WTC11 (cell line): ENCODE measurements at places on chromosomes 11 and 22. TPM values are rescaled to one million over a fixed set of nuclear protein-coding genes. Genes with fewer than 3 reads are reported as not detected.

DNA sequence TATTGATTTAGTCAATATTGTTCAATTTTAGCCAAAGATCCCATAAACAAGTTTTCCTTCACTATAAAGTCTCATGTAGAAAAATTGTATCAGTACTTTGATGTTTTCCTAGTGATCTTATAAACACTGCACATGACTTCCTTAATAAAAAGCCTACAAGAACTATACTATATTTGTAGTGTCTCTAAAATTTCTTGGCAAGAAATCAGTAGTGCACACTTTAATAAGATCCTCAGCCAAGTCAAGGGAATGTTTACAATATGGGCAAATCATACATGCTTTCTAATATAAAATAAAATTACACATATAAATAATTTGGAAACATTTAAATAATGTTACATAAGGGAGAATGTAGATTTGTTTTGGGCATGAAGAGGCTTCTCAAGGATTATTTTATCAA is 203.0 kb upstream of the CCDC179 start:
- no peaks in the 10 kb centered on the region for H3K4me1 ChIP-seq
- no peaks in the 10 kb centered on the region for H3K36me3 ChIP-seq
- DNase-seq, result no peak
- H3K27me3 ChIP-seq, result no peaks in the 10 kb centered on the region
- no peak overlapping the region for H3K27ac ChIP-seq

DNA sequence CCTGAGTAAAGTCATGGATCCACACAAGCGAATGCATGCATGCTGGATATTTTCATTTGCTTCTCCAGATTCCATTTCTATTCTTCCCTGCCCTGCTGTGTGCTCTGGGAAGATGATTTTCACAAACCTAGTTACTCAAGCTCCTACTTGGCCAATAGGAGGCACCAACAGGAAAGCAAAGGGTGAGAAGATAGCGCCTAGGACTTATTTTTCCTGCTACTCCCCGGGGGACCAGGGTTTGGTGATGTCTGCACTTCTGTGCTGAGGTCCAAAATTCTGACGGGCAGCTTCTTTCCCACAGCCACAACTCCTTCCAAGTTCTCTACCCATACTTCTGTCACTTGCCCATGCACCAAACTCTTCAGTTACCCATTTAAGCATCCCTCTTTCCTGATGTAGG is 509.3 kb upstream of the TENM4 start:
- H3K27me3 ChIP-seq, result no peaks in the 10 kb centered on the region
- no peaks in the 10 kb centered on the region for H3K36me3 ChIP-seq
- H3K4me3 ChIP-seq, result no peak overlapping the region
- no peak overlapping the region for H3K27ac ChIP-seq
- DNase-seq, result no peak

DNA sequence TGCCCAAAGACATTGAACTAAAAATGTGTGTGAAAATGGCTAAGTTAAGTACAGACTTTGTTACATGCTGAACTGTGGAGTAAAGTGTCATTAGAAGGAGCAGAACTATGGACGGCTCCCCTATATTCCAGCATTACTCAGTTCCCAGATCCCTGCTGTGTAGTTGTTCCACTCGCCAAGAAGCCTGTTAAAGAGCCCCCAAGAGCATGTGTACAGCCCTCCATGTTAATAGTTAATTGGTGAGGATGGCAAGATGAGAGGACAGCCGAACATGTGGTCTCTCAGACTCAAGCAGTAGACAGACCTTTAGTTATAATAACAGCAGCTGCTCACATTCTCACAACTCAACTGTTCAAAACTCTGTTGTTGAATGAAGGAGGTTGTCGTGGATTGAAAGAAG is 127.4 kb downstream of the ELP4 start:
- no peak for DNase-seq
- no peaks in the 10 kb centered on the region for H3K36me3 ChIP-seq
- no peaks in the 10 kb centered on the region for H3K4me1 ChIP-seq
- no peak overlapping the region for H3K27ac ChIP-seq

The BATF2 gene
- total RNA-seq, result 1.3 to 3.2 TPM (median 2.2 TPM) in 3 replicates

DNA sequence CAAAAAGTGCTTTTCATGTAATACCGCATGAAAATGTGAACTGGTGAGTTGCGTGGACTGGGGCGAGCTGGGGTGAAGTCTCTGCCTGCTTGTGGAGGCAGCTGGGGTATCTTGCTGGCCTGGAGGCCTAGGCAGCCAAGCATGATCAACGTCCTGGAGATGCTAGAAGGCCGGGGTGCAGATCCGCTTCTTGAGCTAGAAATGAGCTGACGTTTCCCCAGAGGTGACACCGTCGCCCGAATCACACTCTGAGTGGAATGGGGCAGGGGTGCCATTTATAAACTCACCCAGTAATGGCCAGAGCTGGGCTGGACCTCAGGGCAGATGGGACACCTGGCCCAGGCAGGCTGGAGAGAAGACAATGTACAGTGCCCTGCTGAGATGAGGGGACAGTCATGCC is 1513.0 kb downstream of the TBC1D22A start:
- no peak overlapping the region for H3K4me3 ChIP-seq
- H3K36me3 ChIP-seq, result no peaks in the 10 kb centered on the region
- no peak for DNase-seq
- no peaks in the 10 kb centered on the region for H3K27me3 ChIP-seq
- H3K4me1 ChIP-seq, result peaks cover 13% of the 10 kb centered on the region

- no peak for DNase-seq
- H3K27me3 ChIP-seq, result no peaks in the 10 kb centered on the region
- no peak overlapping the region for H3K4me3 ChIP-seq
- H3K36me3 ChIP-seq, result no peaks in the 10 kb centered on the region
- no peaks in the 10 kb centered on the region for H3K4me1 ChIP-seq
These were observed 29.6 kb downstream of the SOX6 start for GRCh38 chr11:16326679-16327297.

- H3K4me1 ChIP-seq, result peaks cover 8% of the 10 kb centered on the region
- DNase-seq, result no peak
- H3K36me3 ChIP-seq, result no peaks in the 10 kb centered on the region
- no peaks in the 10 kb centered on the region for H3K27me3 ChIP-seq
- H3K4me3 ChIP-seq, result no peak overlapping the region
- no peak overlapping the region for H3K27ac ChIP-seq
These were observed 6.2 kb downstream of the ZP1 start for GRCh38 chr11:60873533-60873932.

DNA sequence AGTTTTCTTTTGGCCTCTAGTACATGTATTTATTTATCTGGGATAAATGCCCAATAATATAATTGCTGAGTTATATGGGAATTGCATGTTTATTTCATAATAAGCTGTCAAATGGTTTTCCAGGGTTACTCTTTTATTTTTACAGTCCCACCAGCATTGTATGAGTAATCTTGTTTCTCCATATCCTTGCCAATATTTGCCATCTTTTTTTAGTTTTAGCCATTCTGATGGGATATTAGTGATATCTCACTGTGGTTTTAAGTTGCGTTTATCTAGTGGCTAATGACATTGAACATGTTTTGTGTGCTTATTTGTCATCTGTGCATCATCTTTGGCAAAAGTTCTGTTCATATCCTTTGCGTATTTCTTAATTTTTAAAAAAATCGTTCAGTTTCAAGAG is 372.8 kb upstream of the CCDC179 start:
- H3K4me1 ChIP-seq, result peaks cover 8% of the 10 kb centered on the region
- no peak overlapping the region for H3K27ac ChIP-seq
- no peak for DNase-seq
- no peak overlapping the region for H3K4me3 ChIP-seq
- no peaks in the 10 kb centered on the region for H3K36me3 ChIP-seq
- H3K27me3 ChIP-seq, result no peaks in the 10 kb centered on the region

The SCGB2A2 gene
- not detected in 3 replicates for total RNA-seq

GRCh38 chr22:49720279-49720959 is 107.3 kb downstream of the BRD1 start:
- H3K27me3 ChIP-seq, result peaks cover 15% of the 10 kb centered on the region
- H3K4me1 ChIP-seq, result peaks cover 15% of the 10 kb centered on the region
- H3K27ac ChIP-seq, result no peak overlapping the region
- H3K36me3 ChIP-seq, result no peaks in the 10 kb centered on the region

GRCh38 chr11:17388609-17389210 is at the start of gene KCNJ11:
TSS of gene KCNJ11 (minus strand) at chr11:17388659. CDS start at chr11:17388091, 568 bp downstream.
- H3K27ac ChIP-seq, result no peak within 1 kb of the TSS
- peaks cover 20% of the 10 kb centered on the region for H3K27me3 ChIP-seq
- peak within 1 kb of the TSS; percentile 67 for H3K4me3 ChIP-seq
- peaks cover 6% of the 10 kb centered on the region for H3K4me1 ChIP-seq
- H3K36me3 ChIP-seq, result peaks cover 10% of the 10 kb centered on the region; the same call in 1 of the 2 replicates
- peak; percentile 57 for DNase-seq

The TIGD3 gene
- total RNA-seq, result 1.9 to 2.3 TPM (median 2.1 TPM) in 3 replicates

- no peak for DNase-seq
- H3K27ac ChIP-seq, result peak overlapping the region; percentile 62; the same call in 1 of the 2 replicates
- no peaks in the 10 kb centered on the region for H3K27me3 ChIP-seq
- H3K4me3 ChIP-seq, result no peak overlapping the region
- H3K36me3 ChIP-seq, result no peaks in the 10 kb centered on the region
These were observed 26.1 kb downstream of the MAML2 start for GRCh38 chr11:96316869-96317268.

The CD82 gene
- total RNA-seq, result 15.5 to 19.8 TPM (median 19.3 TPM) in 3 replicates

DNA sequence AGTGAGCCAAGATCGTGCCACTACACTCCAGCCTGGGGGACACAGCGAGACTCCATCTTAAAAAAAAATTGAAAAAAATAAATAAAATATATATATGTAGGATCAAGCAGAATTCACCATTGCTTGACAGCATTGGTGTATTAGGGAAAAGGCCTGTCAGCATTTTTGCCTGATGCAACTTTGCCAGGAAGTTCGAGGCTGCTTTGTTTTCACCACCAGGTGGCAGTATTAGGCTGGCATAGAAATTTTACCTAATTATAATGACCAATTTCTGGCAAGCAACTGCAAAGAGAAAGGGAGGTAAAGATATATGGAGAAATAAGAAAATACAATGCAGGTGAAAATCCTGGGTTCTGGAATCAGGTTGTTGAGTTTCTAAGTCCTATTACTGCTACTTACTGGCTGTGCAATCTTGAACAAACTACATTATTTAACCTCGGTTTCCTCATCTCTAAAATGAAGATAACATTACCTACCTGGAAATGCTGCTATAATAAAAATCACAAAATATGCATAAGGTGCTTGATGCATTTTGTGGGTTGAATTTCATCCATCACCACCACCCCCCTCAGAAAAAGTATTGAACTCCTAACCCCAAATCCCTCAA is 24.7 kb downstream of the LAYN start:
- H3K27me3 ChIP-seq, result no peaks in the 10 kb centered on the region
- no peaks in the 10 kb centered on the region for H3K36me3 ChIP-seq
- peaks cover 30% of the 10 kb centered on the region for H3K4me1 ChIP-seq
- H3K4me3 ChIP-seq, result no peak overlapping the region

The SLCO2B1 gene
- 0.57 to 0.92 TPM (median 0.60 TPM) in 3 replicates for total RNA-seq

DNA sequence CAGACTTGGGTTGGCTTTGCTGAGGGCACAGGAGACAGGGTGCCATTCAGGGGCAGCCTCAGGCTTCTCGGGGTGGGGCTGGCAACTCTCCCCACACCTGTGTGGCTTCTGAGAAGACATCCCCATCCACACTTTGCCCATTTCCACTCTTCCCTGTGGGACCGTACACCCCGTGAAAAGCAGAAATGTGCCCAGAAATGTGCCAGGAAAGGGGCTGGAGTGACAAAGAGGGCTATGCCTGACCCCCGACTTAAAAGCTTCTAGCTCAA is 50.6 kb downstream of the SGSM3 start:
- H3K4me3 ChIP-seq, result no peak overlapping the region
- no peaks in the 10 kb centered on the region for H3K27me3 ChIP-seq
- no peaks in the 10 kb centered on the region for H3K4me1 ChIP-seq

GRCh38 chr11:126090452-126090851 is 27.8 kb upstream of the CDON start:
- H3K27me3 ChIP-seq, result no peaks in the 10 kb centered on the region
- H3K4me1 ChIP-seq, result 0 out of 2 replicates have a peak, but pooled peaks cover 3% of the 10 kb centered on the region
- H3K36me3 ChIP-seq, result no peaks in the 10 kb centered on the region
- H3K27ac ChIP-seq, result no peak overlapping the region

- H3K4me3 ChIP-seq, result no peak overlapping the region
- no peak overlapping the region for H3K27ac ChIP-seq
- H3K4me1 ChIP-seq, result peaks cover 10% of the 10 kb centered on the region
- peak; percentile 92 for DNase-seq
These were observed 24.0 kb upstream of the SMIM38 start for GRCh38 chr11:69131644-69132300.

DNA sequence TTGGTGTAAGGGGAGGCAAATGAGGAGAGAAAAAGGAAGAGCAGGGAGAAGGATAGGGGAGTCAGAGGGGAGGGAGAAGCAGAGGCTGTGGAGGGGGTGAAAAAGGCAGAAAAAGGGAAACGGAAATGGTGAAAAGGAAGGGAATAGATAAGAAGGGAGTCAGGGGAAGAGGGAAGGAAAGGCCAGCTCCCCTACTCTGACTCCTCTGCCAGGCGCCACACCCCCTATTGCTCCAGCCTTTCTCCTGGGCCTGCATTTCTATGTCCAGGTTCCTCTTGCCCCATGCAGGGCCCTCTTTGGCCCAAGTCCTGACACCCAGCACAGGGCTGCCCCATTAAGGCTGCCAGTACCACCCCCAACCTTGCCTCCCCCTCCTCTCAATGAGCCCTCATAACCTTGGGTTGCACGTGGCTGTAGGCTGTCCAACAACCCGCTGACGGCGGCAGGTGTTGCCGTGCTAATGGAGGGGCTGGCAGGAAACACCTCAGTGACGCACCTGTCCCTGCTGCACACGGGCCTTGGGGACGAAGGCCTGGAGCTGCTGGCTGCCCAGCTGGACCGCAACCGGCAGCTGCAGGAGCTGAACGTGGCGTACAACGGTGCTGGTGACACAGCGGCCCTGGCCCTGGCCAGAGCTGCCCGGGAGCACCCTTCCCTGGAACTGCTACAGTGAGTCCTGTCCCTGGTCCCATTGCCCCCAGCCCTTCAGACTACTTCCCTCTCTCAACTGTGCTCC is 3.4 kb upstream of the NHERF4 start:
- no peak overlapping the region for H3K27ac ChIP-seq
- peaks cover 3% of the 10 kb centered on the region; the same call in 1 of the 2 replicates for H3K36me3 ChIP-seq
- H3K4me1 ChIP-seq, result no peaks in the 10 kb centered on the region
- H3K27me3 ChIP-seq, result no peaks in the 10 kb centered on the region; the same call in 1 of the 2 replicates
- DNase-seq, result no peak
- no peak overlapping the region for H3K4me3 ChIP-seq
